COR-L47 (cell line): ENCODE measurements at places on chromosomes 1 and 21.

DNA sequence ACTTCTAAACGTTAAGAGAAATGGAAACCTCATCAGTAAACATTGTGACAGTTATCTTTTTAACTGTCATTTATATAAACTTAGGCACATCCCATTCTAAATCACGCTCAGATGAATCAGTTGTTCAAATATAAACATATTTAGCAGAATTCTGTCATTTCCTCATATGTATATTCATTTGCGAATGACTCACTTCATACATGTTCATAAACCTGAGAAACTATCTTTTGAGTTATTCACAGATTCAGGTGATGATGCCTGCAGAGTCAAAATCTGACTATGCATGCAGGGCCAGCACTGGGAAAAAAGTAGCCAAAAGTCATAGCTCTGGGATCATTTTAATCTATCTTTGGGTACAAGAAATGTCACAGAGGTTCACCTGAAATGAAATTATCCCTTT is 153.8 kb upstream of the PKN2 start:
- no peak for DNase-seq

GRCh38 chr21:46421756-46422555 is 36.7 kb upstream of the DIP2A start:
- DNase-seq: no peak

DNA sequence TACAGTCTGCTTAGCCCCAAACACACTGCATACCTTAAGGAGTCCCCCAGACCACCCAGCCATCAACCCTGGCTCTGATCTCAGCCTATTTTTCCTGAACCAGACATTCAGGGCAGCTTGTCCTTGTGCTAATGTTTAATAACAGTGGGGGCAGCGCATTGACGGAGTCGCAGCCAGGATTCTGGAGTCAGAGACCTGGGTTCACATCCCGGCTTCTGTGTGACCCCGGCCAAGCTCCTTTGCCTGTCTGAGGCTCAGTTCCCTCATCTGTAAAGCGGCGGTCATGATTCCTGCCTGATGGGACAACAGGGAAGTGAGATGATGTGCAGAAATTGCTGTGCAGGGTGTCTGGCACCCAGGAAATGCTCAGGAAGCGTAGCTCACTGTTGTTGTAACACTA is 63.1 kb downstream of the MATN1 start:
- no peak for DNase-seq

DNA sequence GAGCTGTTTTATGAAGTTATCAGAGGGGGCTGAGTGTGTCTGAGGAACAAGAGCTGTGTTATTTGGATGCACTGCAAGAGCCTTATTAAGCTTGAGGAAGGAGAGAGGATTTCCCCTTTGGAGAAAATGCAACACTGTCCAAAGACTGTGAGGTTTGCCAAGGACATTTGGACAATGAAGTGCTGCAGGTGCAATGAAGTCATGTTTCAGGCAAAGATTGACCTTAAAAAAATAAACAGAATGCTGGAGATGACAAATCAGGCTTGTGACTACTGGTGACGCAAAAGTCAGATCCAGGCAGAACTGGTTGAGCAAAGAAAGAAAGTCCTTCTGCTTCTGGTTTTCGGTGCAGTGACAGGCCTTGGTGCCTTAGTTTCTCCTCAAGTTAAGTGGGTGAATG is 125.2 kb upstream of the KIAA0040 start:
- DNase-seq: no peak

GRCh38 chr1:168636642-168637111 is 60.3 kb downstream of the XCL1 start:
- no peak for DNase-seq

- DNase-seq: no peak
Measured at GRCh38 chr1:36257375-36257767, 33.1 kb downstream of the THRAP3 start.

GRCh38 chr1:14141656-14142055 is 441.7 kb downstream of the PRDM2 start:
- no peak for DNase-seq

GRCh38 chr1:201711811-201712210 is 117.1 kb upstream of the IPO9 start:
- DNase-seq: no peak

- no peak for DNase-seq
Measured at GRCh38 chr1:150869683-150870082, 6.7 kb downstream of the ARNT start.
